ENCODE measurements at places on chromosomes 7 and 10. TPM values are rescaled to one million over a fixed set of nuclear protein-coding genes. Genes with fewer than 3 reads are reported as not detected.

DENND2A gene
- not detected for total RNA-seq

VSTM2A gene
- total RNA-seq = not detected

GRCh38 chr7:29915481-29916215 lies 74.0 kb downstream of the SCRN1 start:
- DNase-seq = no peak

GRCh38 chr10:105146436-105146835 lies 505.3 kb downstream of the SORCS3 start:
- DNase-seq = no peak

DNA sequence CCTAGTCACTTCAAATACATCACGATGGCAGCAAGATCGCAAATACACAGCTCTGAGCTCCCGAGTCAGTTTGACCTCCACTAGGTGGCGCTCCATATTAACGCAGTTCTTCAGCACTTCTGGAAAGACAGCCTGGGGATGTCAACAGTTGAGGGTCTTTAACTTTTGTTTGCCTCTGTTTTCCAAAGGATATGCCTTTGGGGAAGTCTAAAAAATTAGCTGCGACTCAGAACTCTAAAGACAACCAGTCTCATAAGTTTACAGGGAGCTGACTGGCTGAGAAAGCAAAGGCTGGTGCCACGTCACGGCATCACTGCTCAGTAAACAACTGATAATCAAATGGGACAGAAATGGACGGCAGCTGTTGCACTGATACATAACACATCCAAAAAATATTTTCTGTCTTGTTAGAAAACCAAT lies 458.8 kb downstream of the SORCS1 start:
- peak; percentile 3 for DNase-seq

ADCY1 gene
- 0.06 TPM for total RNA-seq

Measured in activated naive CD8-positive, alpha-beta T cell treated with anti-CD3 and anti-CD28 coated beads for 36 hours (primary cell).